Activated naive CD4-positive, alpha-beta T cell treated with anti-CD3 and anti-CD28 coated beads, Interleukin-2, amount 50 U/mL, for 16 hours (primary cell): ENCODE measurements at places on chromosomes 1 and 21.

DNA sequence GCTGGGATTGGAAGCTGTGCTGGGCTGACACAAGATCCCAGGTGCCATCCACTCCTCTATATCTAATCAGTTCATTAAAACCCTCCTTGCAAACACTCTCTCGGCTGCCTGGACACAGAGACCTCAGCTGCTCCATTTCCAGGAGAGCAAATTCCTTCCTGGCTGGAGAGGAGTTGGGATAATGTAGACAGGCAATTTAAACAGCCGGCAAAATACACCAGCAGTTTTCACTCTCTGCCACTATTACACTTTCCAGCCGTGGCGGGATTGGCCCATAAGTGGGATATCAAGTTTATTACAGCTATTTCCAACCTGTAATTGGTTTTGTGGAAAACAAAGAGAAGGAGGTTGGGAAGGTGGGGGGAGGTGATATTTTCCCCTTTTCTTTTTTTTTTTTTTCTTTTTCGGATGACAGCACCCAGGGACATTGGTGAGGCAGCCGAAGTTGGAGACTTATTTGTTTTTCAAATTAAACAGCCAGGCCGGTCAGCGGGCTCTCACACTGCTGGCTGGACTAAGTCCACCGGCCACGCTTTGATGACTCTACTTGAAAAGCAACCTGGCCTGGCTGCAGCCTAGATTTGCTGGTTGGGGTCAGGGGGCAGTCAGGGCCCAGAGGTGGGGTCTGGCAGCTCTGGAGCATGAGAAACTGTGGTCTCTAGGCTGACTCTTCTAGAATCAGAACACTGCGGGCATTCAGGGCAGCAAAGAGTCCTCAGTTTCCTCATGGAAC lies 177.4 kb downstream of the IGSF21 start:
- DNase-seq, result no peak

DNA sequence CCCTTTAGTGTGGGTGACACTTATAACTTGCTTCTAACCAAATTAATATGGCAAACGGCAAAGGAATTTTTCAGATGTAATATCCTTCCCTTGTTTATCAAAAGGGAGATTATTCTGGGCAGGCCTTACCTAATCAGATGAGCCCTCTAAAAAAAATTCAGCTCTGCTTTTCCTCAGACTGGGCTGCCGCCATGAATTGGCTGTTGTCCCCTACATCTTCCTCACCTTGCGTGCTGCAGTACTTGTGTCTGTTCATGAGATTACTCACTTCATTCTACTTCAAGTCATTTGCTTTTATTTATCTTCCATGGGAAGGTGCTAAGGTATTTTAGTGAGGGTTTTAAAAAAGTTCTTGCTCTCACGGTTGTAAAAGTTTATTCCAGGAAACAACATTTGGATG lies 705.5 kb downstream of the KCNT2 start:
- no peak for DNase-seq

DNA sequence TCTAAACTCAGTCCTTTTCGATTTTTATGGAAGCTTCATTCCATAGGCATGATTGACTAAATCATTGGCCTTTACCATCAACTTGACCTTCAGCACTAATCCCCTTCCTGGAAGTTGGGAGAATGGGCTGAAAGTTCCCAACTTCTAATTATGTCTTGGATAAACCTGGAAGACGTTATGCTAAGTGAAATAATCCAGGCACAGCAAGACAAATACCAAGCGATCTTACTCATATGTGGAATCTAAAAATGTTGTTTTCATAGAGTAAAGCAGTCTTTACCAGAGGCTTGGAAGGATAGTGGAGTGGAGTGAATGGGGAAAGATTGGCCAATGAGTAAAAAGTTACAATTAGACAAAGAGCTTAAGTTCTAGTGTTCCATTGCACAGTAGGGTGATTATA lies 1453.2 kb downstream of the PLA2G4A start:
- no peak for DNase-seq

- no peak for DNase-seq
Measured at GRCh38 chr1:246631426-246631825, 65.2 kb downstream of the CNST start.

DNA sequence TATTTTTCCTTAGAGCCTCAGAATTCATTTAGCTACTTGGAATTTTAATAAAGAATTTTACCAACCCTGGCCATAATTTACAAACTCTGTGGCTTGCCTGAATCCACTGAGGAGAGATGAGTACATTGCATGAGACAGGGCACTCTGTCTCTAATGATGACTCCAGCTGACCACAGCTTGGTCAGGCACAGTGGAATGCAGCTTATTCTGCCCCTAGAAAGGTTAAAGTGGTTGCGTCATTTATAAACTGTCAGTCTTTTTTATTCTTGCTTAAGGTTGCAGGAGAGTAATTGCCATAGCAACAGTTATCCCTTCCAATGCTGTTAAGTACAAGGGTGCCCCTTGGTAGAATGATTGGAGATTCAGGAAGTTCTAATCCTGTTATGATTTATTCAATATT lies 28.3 kb downstream of the PDE4B start:
- no peak for DNase-seq

GRCh38 chr1:60984062-60984799 lies 98.1 kb upstream of the NFIA start:
- DNase-seq, result no peak

- DNase-seq, result no peak
Measured at GRCh38 chr1:105398909-105399308, 1649.2 kb downstream of the AMY1C start.

- no peak for DNase-seq
Measured at GRCh38 chr1:25685938-25686665, 69.5 kb downstream of the MAN1C1 start.

GRCh38 chr1:197955486-197956394 lies 38.6 kb downstream of the LHX9 start:
- DNase-seq, result no peak

DNA sequence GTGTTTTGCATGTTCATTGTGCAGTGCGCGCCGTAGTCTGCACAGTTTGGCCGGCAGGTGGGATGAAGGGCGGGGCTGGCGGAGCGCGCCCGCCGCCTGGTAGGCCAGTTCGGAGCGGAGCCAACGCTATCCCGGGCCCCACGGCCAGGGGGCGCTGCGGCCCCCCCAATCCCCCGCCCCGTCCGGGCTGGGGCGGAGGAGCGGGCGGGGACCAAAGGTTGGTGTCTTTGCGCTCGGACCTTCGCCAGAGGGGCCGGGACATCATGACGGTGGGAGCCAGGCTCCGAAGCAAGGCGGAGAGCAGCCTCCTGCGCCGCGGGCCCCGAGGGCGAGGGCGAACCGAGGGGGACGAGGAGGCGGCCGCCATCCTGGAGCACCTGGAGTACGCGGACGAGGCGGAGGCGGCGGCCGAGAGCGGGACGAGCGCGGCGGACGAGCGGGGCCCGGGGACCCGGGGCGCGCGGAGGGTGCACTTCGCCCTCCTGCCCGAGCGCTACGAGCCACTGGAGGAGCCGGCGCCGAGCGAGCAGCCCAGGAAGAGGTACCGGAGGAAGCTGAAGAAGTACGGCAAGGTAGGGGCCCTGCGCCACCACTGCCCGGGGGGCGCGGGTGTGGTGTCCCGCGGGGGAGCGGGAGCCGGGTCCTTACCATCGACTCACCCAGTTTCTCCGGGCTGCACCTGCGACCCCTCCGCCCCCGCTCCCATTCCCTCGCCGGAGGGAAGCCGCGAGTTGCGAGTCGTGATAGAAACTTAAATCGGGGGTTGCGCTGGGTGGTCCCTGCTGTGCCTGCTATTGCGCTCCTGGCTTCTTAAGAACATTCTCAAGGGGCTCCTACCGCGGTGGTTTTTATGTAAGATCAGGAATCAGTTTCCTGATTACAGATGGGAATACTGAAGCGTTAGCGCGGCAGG lies at the start of gene C1orf115:
TSS of gene C1orf115 (plus strand) at position 224 of the 913 bp plus-strand sequence. CDS start at position 264, 40 bp downstream.
- peak; percentile 79 for DNase-seq

GRCh38 chr1:155006601-155007101 lies 4.0 kb downstream of the ZBTB7B start:
- DNase-seq, result peak; percentile 26

GRCh38 chr1:18315449-18315848 lies 165.3 kb upstream of the KLHDC7A start:
- DNase-seq, result no peak

DNA sequence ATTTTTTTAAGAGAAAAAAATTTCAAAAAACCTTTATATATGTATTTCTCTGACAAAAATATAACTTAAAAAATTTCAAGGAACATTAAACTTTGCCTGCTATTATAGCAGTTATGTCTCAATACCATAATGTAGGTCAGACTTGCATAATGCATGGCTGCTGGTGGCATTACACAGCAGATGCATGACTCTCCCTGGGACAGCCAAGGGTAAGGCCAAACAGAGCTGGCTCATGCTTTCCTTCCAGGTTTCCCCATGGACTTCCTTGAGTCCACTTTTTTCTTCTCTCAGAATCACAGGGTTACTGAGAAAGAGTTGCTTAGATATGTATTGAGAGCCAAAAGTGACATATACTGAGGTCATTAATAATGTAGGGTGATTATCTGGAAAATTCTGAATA lies 43.7 kb downstream of the RHOU start:
- DNase-seq, result no peak

DNA sequence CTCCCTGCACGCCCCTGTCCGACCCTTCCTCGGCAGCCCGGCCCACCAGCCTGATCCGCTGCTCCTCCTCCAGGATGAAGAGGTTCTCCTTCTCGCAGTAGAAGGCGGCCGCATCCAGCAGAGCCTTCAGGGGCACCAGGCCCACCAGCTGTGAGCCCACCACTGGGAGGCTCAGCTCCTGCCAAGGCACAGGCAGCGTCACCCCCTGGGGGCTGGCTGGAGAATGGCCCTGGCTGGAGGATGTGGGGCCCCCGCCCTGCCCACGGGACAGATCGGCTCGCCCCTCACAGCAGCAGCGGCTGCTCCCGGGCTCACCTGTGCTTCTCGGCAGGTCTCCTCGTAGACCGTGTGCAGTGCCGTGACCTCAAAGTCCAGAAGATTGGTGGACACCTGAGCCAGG lies 5.3 kb downstream of the FTCD start:
- DNase-seq, result peak; percentile 3

DNA sequence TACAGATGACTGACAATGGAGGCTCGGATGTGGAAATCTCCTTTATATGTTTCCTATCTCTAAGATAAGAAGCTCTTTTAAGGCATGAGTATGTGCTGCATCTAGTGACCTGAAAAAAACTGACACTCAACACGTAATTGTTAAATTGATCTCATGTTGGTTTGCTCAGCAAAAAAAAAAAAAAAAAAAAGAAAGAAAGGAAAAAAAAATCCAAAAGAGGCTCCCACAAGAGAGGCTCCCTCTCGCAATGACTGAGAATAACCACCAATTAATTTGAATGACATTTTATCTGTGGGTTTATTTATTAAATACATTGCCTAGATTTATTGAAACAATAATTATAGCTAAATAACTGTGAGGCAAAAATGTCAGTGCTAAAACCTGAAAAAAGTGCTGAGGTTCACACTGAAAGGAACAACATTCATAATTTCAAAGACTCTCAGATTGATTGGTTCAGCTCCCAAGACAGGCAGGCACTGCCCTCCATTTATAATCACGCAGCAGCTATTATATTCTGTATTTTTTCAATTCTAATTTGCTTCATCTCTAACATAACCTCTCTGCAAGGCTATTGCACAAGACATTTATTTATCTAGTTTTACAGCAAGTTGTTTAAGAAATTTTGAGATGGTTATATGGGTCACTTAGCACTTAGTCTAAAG lies 184.5 kb upstream of the TMPRSS15 start:
- DNase-seq, result no peak
